ENCODE measurements at places on chromosomes 1 and 21.
A peak's percentile ranks its signal among the peaks of the same experiment; 100 is the strongest.

- no peak for DNase-seq
These were observed 26.5 kb downstream of the OLIG1 start for GRCh38 chr21:33096426-33096825.

DNA sequence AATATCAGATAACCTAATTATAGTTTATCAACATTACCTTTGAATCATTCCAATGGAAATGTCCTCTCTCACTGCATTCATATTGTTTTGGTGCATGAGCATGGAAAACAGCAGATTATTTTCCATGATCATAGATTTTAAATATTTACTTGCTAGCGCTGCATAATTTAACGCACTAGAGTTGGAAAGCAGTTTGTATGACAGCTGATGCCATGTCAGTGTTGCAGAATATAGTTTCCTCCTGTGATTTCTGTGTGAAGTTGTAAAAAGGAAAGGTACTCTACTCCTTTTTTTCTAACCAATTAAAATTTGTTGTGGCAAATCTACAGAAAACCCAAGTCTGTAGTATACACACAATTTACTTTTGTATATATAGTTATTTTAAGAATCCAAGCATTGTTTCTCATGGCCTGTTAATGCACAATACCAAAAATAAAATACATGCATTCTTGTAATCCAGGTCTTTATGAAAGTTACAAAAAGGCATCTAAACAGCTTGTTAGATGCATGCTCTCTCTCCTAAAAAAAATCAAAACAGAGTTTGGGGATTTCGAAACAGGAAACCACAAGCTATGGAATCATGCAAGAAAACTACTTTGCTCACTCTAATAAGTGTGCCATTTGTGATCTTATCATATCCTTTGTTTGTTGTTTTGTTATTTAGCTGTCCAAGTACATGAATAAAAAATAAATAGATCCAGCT, 1.9 kb upstream of the ATG4C start:
- no peak for DNase-seq

- DNase-seq = no peak
These were observed 5.9 kb downstream of the GNAT2 start for GRCh38 chr1:109613361-109614147.

DNA sequence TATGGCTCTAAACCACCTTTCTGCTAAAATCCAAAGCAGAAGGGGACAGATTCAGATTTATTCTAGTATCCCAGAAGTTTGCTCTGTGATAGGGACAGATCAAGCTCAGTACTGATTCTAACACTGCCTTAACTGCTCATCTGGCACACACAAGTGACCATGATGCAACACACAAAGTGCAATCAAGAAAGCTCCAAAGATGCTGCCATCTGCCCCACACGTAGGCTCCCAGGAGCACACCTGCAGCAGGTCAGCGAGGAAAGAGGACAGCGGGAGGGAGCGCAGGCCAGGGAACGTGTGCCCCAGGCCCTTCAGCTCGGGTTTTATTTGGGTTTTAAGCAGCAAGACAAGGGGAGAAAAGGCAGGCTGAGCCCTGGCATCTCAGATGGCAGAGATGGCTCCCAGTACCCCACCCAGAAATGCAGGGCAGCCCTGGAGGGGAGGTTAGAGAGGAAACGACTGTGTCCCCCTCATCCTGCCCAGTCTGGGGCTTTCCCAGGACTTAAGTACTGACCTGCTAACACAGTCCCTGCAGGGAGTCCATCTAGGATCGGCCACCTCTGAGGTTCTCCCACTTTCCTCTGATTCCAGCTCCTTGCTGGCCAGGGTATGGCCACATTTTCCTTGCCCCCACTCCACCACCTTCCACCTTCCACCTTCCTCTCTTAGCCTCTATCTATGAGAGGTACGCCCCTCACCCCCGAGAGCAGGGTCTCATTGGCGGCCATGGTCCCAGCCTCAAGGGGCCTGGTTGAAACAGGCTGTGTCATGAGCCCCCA, 1.2 kb downstream of the TRIM11 start:
- no peak for DNase-seq

- no peak for DNase-seq
These were observed 63.6 kb upstream of the TNFSF18 start for GRCh38 chr1:173114346-173114745.

- peak; percentile 31 for DNase-seq
These were observed 130.1 kb upstream of the MAP1LC3C start for GRCh38 chr1:242128951-242129502.

GRCh38 chr1:34398241-34398915, 221.7 kb downstream of the C1orf94 start:
- DNase-seq = no peak

DNA sequence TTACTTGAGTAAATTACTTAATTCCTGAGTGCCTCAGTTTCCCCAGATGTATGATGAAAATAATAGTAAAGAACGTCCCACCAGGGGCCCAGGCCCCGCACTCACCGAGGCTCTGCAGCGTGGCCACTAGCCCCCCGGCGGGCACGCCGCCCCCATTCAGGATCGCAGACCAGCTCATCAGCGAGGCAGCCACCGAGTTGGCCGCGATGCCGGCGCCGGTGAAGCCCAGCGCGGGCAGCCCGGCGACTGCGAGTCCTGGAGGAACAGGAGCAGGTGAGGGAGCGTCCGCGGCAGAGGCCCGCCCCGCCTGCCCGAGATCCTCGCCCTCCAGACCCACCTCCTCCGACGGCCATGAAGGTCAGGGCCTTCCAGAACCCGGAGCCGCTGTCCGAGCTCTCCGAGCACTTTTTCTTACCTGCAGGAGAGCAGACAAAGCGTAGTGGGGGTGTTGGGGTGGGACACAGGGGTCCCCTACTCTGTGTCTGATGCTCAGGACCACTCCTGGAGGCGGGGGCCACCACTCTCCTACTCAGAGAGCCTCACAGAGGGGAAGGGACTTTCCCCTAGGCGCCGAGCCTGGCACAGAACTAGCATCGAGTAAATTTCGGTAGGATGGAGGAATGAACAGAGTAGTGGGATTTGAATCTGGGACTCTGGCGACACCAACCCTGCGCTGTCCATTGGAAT, 3.7 kb downstream of the IFI6 start:
- DNase-seq = no peak

- DNase-seq = no peak
These were observed 8.2 kb upstream of the MYOM3 start for GRCh38 chr1:24119859-24120756.

DNA sequence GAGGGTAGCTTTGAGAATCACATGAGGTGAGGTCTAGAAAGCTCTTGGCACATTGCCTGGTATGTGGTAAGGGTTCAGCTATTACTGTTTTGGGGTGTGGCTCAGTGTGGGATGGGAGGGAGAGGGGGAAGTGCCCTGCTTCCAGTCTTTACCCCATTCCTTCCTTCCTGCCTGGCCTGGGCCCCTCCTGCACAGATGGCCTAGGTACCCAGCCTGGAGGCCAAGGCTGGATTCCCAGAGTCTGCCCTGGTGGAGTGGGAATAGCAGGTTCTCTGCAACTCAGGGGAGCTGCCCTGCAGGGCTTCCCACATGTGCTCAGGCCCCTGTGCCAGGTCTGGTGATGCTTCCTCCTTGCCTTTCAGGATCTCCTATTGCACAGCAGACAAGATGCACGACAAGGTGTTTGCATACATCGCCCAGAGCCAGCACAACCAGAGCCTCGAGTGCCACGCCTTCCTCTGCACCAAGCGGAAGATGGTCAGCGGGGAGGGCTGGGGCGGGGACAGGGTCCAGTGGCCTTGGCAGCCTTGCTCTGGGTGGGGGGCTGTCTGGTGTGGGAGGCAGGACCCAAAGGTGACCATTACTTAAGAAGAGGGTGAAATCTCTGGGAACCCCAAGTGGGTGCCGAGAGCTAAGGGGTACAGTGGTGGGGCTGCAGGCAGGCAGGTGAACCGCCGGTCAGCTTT, 13.5 kb downstream of the LDLRAP1 start:
- DNase-seq = no peak

DNA sequence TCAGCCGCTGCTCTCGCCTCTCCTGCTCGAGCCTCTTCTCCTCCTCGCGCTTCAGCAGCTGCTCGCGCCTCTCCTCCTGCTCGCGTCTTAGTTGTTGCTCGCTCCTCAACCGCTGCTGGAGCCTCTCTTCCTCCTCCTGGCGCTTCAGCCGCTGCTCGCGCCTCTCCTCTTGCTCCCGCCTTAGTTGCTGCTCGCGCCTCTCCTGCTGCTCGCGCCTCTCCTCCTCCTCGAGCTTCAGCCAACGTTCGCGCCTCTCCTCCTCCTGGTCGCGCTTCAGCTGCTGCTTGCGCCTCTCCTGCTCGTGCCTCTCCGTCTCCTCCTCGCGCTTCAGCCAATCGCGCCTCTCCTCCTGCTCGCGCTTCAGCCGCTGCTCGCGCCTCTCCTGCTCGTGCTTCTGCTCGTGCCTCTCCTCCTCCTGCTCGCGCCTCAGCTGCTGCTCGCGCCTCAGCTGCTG, 3.7 kb downstream of the TCHH start:
- DNase-seq = no peak

GRCh38 chr1:231626951-231627614, 493 bp downstream of the DISC1 start:
- no peak for DNase-seq

- no peak for DNase-seq
These were observed 46.8 kb upstream of the BARHL2 start for GRCh38 chr1:90763930-90764329.

DNA sequence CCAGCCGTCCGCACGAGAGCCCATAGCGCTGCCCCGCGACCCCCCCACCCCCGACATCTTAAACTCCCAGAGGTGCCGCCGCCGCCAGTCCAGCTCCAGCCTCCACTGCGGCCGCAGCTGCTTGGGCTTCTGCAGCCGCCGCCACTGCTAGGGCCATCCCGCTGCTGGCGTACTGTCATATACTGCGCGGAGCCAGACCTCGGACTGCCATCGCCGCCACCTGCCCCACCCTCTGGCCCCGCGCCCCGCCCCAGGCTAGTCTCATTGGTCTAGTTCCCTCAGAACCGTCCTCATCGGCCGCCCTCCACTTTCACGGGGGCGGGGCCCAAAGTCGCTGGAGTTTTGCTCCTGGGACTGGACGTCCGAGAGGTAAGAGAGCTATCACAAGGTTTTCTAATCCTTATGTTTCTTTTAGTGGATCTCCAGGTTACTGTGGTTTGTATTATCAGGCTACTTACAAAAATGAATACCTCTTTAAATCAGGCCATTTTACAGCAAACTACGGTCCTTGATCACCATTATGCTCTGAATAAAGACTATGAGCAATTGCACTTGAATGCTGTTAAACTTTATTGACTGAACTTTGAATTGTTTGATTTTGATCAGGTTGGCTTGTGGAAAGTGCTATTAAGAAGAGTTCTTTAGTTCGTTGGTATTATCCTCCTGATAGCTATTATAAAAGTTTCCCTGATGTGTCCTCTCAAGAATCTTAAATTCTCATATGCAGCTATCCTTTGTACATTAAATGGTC, 2.8 kb upstream of the CD1D start:
- no peak for DNase-seq

- no peak for DNase-seq
These were observed 74.3 kb upstream of the CD5L start for GRCh38 chr1:157915859-157916258.

DNA sequence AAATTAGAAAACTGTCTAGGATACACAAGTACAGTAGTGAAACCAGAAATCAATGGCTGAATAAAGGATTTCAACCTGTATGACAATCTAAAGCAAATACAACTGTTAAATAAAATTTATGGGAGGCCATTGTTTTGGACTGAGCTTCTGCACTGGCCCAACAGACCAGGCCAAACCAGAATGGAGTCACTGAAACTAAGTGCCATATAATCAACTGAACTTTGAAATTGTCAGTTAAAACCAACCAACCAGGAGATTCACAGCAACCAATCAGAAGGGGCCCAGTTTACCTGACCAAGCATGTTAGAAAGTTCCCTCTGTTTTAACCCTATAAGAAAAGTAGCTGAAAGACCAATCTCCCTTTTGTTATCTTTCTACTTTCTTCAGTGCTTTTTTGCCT, 30.5 kb upstream of the SOAT1 start:
- DNase-seq = no peak

DNA sequence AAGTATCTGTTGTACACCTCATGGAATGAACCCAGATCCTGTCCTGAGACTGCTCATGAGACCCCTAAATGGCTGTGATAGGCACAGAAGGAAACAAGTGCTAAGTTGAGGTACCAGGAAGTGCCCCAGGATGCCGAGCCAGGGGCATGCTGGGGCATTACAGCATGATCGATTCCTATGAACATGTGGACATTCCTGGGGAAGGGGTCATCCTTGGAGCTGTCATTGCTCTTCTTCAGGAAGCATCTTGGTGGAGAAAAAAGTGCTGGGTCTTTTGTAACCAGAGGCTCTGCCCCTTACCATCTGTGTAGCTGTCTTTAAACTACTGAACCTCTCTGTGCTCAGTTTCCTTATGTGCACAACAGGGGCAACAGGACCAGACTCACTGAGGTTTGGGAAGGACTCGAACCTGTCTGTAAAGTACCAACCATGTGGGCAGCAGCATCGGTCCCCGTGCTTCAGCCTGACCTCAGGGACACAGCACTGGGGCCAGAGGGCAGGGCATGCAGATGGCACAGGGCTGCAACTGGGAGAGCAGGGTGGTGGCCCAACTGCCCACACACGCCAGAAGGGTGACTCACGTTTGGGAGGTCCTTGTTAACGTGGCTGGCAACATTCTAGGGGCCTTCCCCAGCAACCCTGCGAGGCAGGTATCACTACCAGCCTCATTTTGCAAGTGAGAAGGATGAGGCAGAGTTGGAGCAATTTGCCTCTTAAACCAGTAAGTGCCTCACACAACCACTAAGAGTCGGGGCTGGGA, 142.3 kb upstream of the EDN2 start:
- DNase-seq = peak; percentile 19

DNA sequence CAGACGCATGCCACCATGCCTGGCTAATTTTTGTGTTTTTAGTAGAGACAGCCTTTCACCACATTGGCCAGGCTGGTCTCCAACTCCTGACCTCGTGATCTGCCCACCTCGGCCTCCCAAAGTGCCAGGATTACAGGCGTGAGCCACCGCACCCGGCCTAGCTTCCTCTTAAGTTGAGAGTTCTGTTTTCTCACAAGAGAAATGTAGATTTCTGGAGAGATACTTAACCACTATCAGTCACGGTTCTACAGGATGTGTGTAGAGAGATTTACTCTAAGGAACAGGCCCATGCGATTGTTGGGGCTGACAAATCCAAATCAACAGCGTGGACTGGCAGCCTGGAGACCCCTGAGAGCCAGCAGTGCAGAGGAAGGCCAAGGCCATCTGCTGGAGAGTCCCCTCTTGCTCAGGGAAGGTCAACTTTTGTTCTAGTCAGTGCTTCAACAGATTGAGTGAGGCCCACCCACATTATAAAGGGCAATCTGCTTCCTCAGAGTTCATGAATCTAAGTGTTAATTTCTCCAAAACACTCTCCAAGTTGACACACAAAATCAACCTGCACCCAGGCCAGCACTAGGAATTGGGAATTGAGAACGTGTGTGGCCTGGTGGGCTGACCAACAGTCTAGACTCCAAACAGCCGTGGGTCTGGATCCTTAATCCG, 38.7 kb downstream of the CHAF1B start:
- DNase-seq = no peak

DNA sequence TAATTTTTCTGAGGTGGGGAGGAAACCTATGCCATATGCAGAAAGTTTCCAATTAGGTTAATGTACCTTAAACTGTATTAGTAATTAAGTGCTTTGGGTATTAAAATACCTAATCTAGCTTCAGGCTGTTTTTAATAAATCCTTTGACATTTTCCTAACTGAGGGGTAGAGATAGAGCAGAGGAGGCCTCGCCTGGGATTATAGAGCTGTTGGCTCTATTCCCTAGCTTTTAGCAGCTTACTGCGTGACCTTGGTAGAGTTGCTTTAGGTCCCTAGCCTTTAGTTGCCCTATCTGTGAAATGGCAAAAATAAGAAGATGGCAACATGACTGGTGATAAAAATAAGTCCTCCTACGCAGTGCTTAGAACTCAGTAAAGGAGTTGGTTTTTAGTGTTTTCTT, 621.0 kb downstream of the LMO4 start:
- DNase-seq = no peak

- no peak for DNase-seq
These were observed 11.8 kb upstream of the C1orf141 start for GRCh38 chr1:67146539-67146938.
